ENCODE measurements at places on chromosomes 3 and 15.

DNA sequence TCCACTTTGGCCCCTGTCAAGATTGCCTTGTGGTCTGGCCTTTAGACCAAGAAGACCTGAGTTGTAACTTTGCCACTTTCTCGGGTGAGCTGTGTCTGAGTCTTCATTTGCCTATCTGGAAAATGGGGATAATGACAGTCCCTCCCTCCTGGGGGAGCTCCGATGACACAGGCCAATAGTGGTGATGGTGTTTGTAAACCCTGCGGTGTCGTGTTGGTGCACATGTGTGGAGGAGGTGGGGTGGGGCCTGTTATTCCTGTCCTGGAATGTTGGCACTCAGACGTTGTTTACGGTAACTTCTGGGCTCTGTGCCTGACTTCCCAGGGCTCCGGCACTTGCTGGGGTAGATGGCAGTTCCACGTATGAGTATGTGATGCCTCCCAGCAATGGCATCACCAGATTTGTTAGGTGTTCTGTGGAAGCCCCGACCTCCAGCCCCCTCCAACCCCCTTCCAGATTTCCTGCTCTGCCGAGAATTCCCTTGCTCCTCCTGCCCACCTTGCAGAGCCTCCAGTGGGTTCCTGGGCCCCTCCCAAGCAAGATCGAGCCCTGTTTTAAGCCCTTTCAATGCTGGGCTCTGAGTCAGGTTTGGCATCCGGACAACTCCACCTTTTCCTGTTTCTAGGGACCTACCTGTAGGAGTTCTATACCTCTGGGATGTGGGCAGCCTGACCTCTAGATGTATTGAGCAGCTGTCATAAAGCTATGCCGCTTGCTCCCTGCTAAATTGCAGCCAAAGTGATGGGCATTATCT, 31.4 kb downstream of the HRH1 start:
- DNase-seq: no peak

DNA sequence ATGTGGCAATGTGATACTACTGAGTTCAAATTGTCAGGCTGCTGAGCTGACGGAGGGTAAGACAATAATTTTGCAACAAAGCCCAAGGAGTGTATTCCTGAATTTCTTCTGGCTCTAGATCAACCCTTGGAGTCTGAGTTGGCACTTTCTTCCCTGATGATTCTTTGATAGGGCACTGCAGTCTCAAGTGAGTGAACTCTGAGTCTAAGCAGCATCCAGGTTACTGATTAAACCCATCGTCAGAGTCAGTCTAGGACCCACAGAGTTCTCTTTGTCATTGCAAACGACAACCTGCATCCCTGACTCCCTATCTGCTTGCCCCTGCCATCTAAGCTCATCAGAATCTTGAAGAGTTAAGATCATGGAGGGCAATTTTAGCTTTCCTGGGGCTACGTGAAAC, 58.6 kb downstream of the MME start:
- DNase-seq: no peak

DNA sequence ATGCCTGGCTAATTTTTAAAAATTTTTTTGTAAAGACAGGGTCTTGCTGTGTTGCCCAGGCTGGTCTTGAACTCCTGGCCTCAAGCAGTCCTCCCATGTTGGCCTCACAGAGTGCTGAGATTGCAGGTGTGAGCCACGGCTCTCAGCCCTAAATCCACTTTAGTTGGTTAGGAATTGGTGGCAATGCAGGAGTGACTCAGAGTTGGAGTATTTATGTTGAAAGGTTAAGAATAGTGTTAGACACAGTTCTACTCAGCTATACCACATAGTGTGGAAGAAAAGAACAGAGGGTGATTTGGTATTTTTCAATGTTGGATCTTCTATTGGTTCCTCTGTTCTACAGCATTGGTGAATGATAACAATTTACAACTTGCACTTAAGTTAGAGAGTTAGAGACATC, 7.6 kb downstream of the ZNF639 start:
- DNase-seq: no peak

DNA sequence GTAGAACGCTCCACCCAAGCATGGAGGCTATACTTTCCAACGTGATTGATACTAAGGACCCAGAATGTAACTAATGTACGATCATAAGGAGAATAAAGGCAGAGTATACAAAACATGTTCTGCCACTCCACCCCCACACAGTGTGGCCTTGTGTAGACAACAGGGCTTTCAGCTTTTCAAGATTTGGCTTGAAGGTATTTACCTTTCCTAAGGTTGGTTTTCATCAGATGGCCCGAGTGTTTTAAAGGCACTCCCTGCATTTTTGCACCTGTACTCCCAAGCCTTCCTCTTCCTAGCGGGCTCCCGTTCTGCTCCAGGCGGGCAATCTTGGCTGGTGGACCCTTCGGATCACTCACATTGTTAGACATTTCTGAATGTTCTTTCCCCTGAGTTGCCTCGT, 4.6 kb downstream of the SATB1 start:
- DNase-seq: no peak

GRCh38 chr3:71753701-71754609, at the start of gene GPR27:
Gene GPR27, plus strand, starts transcription at chr3:71753855. Its CDS starts 195 bp downstream, at chr3:71754050.
- DNase-seq: no peak

DNA sequence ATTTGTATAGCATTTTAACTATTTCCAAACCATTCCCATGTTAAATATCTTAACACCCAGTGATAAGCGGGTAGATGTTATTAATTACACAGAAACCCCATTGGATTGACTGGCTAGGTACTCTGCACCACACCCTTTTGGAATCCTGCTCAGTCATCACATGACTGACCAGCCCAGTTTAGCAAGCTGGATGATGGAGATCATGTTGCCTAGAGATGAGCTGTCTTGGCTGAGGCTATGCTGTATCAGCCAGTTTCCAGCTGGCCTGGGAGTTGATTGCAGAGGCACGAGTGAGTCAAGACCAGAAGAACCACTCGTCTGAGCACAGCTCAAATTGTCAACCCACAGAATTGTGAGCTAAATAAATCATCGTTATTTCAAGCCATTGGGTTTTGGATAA, 124.6 kb downstream of the ZNF621 start:
- no peak for DNase-seq

DNA sequence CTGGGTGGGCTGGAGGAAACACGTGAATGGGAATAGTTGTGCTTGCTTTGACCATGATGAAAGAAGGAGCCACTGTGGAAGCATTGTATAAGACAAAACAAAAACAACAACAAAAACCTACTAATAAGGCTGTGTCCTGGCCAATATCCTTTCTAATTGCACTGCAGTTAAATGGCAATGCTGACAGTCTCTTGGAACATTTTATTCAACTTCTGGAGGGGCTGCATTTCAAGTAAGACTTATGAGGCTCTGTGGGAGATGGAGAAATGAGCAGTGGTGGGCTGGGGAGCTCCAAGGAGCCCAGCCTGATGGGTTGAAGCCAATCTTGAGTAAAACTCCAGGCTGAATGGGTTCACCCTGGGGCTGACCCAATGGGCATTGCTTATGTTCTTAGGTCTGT, 99.8 kb upstream of the ROPN1 start:
- DNase-seq: no peak

DNA sequence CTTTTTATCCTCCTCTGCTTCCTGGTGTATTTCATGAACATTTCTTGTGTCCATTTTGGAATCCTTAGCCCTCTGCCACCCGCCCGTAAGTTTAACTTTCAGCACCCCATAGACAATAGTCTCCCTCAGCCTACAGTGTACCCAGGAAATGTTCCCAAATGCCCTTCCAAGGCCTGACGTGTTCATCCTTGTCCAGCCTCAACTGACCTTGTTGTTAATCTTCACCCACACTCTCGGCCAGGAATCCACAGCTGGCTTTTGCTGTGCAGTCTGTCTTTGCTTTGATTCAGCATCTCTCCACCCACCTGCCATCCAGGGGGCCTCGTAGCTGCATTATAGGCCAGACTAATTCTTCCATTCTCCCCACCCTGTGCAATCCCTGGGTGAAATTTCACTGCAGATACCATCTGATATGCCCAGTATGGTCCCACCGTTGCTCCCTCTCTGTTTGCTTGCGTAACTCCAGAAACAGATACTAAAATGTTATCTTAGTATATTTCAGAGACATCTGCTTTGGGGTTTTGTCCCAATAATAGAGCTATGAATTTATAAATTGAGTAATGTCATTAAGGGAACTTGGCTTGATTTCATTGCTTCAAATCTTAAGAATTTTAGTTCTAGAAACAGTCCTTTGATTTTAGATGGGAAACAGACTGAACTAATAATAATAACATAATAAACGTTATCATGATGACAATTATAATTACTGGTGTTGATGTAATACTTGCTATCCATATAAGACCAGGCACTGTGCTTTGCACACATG, 16.6 kb downstream of the GUCA1C start:
- no peak for DNase-seq

DNA sequence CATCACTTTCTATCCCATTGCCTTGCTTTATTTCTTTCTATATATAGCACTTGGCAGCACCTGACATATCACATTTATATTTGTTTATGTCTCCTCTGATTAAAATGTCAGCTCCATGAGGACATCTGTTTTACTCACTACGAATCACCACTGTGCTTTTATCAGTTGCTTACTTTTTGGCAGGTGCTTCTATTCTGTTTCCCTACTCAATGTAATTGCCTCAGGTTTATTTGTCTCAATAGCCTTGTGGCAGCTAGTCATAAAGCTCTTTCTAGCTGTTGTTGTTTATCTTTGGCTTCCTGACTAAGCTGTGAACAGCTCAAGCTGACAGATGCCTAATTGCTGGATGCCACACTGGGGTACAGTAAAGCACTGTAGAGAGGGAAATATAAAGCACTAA, 85.5 kb downstream of the VPS13C start:
- DNase-seq: no peak

All from stimulated activated CD4-positive, alpha-beta T cell treated with anti-CD3 and anti-CD28 coated beads, Interleukin-2, amount 100 ng/mL, for 4 hours (primary cell).